Common myeloid progenitor, CD34-positive (primary cell): ENCODE measurements at places on chromosomes 6 and 20.
A peak's percentile ranks its signal among the peaks of the same experiment; 100 is the strongest.

DNA sequence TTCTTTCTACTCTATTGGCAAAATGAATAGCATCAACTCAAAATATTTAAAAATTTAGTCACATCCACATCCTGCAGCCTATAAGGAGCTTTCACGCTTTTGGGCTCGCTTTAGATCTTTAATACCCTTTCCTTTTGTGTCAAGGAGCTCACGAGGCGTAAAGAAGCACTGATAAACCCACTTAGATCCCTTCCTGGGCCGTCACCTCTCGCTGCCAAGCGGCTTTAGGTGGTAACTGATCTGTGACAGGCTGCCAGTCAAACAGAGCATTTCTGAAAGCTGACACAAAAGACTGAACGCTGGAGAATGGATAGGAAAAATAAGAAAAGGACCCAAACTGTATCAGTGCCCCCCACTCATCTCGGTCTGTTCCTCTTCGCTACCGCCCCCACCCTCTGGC lies 385.7 kb upstream of the MMS22L start:
- DNase-seq, result no peak

DNA sequence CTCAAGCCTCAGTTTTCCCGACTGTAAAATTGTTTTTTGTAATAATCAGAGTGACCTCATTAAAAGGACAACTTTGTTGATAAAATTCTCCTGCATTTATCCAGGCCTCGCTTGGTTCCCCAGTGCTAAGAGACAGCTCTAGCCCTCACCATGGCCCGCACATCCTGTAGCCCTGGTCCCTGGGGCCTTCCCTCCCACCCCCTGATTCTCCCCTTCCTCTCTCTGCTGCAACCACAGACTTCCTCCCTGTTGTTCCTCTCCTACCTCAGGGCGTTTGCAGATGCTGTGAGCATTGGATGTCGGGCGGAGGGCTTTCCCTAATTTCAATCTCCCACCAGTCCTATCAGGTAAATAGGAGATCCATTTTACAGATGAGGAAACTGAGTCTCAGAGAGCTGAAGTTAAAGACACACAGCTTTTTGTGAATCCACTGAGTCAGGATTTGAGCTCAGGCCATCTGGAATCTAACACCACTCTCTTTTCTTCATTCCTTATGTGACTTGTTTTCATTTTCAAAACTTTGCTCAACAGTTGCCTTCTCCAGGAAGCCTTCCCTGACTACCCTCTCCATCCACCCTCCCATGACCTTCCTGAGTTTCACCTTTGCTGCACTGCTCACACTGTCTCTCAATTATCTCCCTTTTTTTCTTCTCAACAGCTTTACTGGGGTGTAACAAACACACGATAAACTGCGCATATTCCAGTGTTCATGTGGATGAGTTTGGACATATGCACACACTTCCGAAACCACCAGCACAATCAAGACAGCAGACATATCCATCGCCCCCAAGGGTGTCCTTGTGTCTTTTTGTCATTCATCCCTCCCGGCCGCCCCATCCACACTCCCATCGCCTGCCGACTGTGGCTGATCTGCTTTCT lies 107.1 kb downstream of the CEBPB start:
- peak; percentile 54 for DNase-seq

DNA sequence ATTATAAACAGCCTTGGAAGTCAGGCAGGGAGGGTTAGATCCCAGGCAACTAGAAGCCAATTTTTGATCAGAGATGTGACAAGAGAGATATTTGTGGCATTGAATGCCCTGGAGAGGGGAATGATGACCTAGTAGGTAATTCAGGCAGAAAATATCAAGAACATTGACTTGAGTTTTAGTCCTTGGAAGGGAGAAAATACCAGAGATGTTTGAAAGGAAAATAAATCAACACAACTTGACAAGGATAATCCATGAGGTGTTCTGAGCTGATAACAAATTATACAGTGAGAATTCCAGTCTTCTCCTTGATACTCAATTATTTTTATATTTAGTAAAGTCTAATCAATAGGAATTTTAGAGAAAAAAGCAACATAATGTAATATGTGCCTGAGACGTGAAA lies 10.6 kb upstream of the MARCKS start:
- no peak for DNase-seq

DNA sequence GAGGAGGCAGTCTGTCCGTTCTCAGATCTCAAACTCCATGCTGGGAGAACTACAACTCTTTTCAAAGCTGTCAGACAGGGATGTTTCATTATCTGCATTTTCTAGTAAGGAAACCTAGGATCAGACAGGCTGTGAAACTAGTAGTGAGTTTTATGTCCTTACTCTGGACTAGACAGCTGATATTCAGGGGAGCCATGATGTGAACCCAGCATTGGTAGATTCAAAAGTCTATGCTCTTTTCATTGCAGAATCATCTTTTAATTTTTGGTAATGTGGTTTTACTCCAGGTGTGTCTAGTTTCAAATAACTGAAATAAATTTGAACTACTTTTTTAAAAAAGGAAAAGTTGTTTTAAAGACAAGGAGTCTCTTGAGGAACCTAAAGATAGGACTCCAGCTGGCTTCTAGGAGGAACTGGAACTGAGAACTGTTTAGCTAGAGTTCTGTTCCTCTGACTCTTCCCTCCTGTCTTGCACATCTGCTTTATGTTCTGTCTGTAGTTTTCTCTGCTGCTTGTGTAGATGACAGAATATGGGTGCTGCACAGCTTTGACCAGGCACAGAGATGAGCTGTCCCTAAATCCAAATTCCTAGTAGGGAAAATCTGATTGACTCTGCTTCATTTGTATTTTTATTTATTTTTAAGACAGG lies 27.8 kb upstream of the RNF144B start:
- no peak for DNase-seq

DNA sequence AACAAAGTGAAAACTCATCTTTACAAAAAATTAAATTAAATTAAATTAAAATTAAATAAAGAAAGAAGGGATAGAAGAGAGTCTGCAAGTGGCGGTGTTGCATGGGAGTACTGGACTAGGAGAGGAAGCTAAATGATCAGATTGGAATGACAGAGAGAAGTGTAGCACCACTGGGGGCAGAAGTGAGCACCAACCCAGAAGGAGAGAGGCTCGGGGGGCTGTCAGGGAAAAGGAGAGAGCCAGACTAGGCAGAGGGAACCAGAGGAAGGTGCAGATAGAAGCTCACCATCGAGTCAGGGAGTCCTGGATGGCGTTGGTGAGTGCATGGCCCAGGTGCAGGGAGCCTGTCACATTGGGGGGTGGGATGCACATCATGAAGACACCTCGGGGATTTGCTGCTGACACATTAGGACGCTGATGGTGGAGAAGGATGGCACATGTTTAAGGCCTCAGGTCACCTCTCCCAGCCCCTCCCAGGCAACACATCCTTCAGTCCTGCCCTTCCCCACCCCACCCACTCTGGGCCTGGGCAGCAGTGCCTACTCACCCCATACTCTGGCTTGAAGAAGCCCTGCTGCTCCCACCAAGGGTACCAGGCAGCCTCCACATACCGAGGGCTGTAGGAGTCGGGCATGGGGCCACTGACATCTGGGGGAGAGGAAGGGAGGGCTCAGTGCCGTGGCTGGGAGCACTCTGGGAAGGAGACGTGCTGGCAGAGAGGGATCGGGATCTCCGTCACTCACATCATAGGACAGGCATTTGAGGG lies 4.0 kb downstream of the VARS1 start:
- DNase-seq, result peak; percentile 72

- DNase-seq, result no peak
These were observed 50.6 kb downstream of the SOD2 start for GRCh38 chr6:159642481-159642880.

DNA sequence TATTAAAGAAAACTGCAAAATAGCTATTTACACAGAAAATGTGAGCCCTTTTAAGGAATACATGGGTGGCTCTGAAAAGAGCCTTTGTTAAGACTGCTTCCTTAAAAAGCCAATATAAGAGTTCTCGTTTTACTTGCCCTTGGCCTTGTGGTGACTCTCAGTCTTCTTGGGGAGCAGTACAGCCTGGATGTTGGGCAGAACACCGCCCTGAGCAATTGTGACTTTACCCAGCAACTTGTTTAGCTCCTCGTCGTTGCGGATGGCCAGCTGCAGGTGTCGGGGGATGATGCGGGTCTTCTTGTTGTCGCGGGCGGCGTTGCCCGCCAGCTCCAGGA lies 111.5 kb downstream of the HFE start:
- DNase-seq, result no peak

DNA sequence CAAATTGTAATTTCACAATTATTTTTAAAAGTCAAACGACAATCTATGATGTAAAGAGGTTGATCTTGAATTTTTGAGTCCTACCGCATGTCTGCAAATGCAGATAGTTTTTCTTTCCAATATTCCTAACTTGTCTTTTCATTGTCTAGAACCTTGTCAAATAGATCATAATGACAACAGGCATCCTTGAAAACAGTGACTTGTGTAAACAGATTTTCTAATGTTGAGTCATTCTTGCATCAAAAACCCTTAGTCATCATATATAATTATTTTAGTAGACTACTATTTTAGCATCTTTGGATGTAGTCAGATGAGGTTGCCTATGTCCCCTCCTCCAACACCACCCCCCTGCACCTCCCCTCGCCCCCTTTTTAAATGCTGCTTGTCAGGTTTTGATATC lies 43.8 kb downstream of the BMP6 start:
- DNase-seq, result peak; percentile 47

- DNase-seq, result no peak
These were observed 272.2 kb upstream of the MAP3K7 start for GRCh38 chr6:90859056-90859455.

DNA sequence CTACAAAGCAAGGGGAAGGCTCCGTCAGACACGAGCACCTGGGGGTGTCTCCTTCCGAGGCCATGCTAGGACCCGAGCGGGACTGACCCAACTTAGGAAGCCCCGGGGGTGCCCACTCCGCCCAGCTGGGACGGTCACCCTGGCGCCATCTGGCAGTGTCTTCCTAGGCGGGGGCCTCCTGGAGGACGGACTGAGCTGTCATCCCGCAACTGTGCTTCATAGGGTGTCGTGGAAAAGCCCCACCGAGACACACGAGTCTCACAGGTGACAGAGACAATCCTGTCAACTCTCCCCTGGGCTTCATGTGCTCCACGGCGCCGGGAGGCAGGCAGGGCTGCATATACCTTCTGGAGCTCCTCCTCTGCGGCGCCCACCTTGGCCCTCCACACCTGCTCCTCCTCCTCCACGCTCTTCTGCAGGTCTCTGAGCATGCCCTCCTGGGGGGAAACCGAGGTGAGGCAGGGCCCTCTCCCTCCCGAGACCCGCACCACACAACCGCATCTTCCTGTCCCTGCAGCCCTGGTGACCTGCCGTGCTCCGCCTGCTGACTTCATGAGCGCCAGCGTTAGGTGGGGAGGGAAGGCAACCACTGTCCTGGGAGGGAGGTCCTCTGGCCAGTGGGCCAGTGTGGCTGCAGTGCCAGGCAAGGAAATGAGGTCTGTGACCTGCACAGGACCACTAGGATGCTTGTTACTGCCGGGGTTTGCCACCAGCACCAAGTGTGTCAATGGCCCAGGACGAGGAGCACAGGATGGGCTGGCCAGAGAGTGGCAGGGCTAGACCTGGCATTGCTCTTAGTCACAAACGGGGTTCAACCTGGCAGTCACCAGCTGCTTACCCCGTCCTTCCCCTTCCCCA lies 50.7 kb downstream of the DSTN start:
- DNase-seq, result no peak

GRCh38 chr6:157119502-157120027 lies 203.8 kb downstream of the TMEM242 start:
- DNase-seq, result no peak

DNA sequence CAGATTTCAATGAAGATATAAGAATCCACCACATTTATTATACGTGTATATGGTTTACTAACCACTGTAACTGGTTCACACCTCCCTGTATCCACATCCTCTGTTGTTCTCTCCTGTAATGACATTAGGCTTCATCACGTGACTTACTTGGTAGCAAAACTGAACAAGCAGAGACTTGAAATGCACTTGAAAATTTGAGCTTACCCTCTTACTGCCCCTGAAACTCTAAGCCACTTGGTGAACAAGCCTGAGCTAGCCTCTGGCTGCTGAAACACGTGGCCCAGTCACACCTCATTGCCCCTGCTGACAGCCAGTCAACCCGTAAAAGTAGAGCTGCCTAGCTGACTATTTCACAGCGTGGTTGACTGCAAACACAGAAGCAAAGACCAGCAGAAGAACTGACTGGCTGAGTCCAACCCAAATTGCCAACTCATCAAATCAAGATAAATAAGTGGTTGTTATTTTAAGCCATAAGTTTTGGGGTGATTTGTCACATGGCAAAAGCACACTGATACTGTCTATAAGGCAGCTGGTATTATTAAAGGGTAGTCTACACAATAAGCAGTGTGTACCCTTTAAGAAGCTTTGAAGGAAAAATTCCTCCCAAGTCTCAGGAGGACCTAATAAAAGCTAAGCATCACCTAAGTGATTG lies 109.0 kb downstream of the RALGAPA2 start:
- DNase-seq, result no peak
